Panc1 (cell line): ENCODE measurements at places on chromosomes 12 and 14. TPM values are rescaled to one million over a fixed set of nuclear protein-coding genes. Genes with fewer than 3 reads are reported as not detected.

The CLEC1B gene
- total RNA-seq: not detected

DNA sequence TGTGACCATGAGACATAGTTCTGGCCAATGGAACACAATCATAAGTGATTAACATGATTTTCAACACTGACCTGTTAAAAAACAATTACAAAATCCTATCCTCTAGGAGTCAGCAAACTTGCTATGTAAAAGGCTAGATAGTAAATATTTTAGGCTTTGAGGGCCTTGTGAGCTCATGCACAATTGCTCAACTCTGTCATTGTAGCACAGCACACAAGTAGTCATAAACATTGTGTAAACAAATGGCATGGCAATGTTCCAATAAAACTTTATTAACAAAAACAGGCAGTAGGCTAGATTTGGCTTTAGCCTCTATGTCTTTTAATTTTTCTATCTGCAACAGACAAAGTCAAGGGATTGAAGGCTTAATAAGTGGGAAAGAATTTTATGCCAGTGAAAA lies 350.7 kb downstream of the C12orf50 start:
- H3K36me3 ChIP-seq: no peaks in the 10 kb centered on the region
- no peaks in the 10 kb centered on the region for H3K27me3 ChIP-seq

GRCh38 chr12:51823875-51824565 lies 24.5 kb downstream of the FIGNL2 start:
- no peaks in the 10 kb centered on the region for H3K27me3 ChIP-seq
- no peaks in the 10 kb centered on the region for H3K4me1 ChIP-seq
- no peaks in the 10 kb centered on the region for H3K36me3 ChIP-seq
- H3K4me3 ChIP-seq: no peak overlapping the region
- no peak for DNase-seq
- no peak overlapping the region for H3K27ac ChIP-seq

GRCh38 chr14:69495341-69495921 lies 10.9 kb downstream of the PLEKHD1 start:
- H3K27me3 ChIP-seq: no peaks in the 10 kb centered on the region
- H3K36me3 ChIP-seq: no peaks in the 10 kb centered on the region
- H3K27ac ChIP-seq: no peak overlapping the region
- no peak overlapping the region for H3K4me3 ChIP-seq

GRCh38 chr12:106284358-106285105 lies 18.0 kb upstream of the TCP11L2 start:
- peaks cover 6% of the 10 kb centered on the region; the same call in 1 of the 2 replicates for H3K4me1 ChIP-seq
- H3K4me3 ChIP-seq: no peak overlapping the region
- DNase-seq: no peak
- H3K27ac ChIP-seq: no peak overlapping the region

The TDRD9 gene
- total RNA-seq: not detected

- H3K4me1 ChIP-seq: no peaks in the 10 kb centered on the region
- no peak overlapping the region for H3K4me3 ChIP-seq
- H3K27me3 ChIP-seq: no peaks in the 10 kb centered on the region
Observed at GRCh38 chr14:90140298-90140955, 78.6 kb downstream of the KCNK13 start.

- H3K27ac ChIP-seq: no peak overlapping the region
- H3K4me3 ChIP-seq: no peak overlapping the region
- H3K27me3 ChIP-seq: no peaks in the 10 kb centered on the region
Observed at GRCh38 chr14:72909163-72909562, 15.3 kb upstream of the DPF3 start.

The ZFHX2 gene
- total RNA-seq: 2.4 TPM

DNA sequence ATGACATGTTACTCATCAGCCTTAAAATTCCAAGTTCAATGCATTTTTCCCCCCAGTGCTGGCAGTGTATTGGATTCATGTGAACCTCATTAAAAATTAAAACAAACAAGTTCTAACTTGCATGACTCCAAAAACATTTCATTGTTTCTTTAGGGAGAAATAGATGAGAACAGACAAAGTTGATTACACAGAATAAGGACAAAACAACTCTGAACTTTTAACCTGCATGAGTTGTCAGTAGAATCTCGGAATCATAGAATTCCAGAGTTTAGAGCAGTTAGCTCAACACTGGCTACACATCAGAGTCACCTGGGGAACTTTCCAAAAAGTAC lies 127.5 kb downstream of the TMX1 start:
- no peaks in the 10 kb centered on the region for H3K27me3 ChIP-seq
- no peak overlapping the region for H3K27ac ChIP-seq
- no peaks in the 10 kb centered on the region for H3K4me1 ChIP-seq
- DNase-seq: no peak
- no peak overlapping the region for H3K4me3 ChIP-seq

- DNase-seq: peak; percentile 56
- no peak overlapping the region for H3K4me3 ChIP-seq
- H3K36me3 ChIP-seq: no peaks in the 10 kb centered on the region
- H3K27ac ChIP-seq: no peak overlapping the region
- H3K4me1 ChIP-seq: no peaks in the 10 kb centered on the region
- H3K27me3 ChIP-seq: no peaks in the 10 kb centered on the region
Observed at GRCh38 chr12:117261247-117261646, 71.0 kb upstream of the FBXO21 start.

The CLEC1A gene
- total RNA-seq: 0.41 TPM
